ENCODE measurements at places on chromosomes 16 and 17. TPM values are rescaled to one million over a fixed set of nuclear protein-coding genes. Genes with fewer than 3 reads are reported as not detected.

PTX4 gene
- total RNA-seq, result not detected

MYH8 gene
- not detected for total RNA-seq

AOC3 gene
- total RNA-seq, result 1.4 TPM

EFCAB5 gene
- total RNA-seq, result 1.3 TPM

DNA sequence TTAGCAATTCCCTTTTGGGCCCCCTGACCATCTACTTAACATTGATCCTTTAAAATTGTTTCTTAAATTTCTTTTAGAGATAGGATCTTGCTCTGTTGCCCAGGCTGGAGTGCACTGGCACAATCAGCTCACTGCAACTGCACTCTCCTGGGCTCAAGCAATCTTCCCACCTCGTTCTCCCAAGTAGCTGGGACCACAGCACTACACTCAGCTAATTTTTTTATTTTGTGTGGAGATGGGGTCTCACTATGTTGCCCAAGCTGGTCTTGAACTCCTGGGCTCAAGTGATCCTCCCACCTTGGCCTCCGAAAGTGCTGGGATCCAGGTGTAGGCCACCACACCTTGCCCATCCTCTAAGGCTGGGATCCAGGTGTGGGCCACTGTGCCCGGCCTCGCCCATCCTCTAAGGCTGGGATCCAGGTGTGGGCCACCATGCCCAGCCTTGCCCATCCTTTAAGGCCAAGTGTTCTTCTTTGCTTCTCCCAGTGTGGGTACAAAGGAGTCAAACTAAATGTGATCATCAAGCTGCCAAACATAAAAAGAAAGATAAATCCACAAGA, 13.2 kb downstream of the C16orf95 start:
- no peak for DNase-seq
- H3K36me3 ChIP-seq, result peaks cover 10% of the 10 kb centered on the region
- H3K4me3 ChIP-seq, result no peak overlapping the region
- H3K27me3 ChIP-seq, result no peaks in the 10 kb centered on the region
- peaks cover 25% of the 10 kb centered on the region for H3K4me1 ChIP-seq

DNA sequence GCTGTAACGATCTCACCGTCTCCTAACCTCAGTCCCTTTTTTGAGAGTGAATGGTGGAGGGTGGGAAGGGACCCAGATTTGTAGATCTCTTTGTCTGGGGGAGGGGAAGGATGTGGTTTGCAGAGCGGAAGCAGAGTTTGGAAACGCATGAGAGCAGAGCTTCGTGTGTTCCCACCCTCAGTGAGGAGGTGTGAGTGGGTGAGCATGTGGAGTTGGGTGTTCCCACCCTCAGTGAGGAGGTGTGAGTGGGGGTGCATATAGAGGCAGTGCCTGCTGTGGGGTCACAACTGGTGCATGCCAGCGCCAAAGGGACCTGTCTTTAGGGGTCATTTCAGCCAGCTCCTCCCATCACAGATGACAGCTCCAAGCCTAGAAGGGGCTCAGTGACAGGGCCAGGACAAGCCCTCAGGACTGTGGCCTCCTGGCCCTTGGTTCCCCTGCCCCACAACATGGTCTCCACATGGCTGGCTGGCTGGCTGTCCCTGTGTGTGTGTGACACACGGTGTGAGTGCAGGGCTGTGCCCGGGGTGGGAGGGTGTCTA, 1.8 kb upstream of the CISD3 start:
- peaks cover 50% of the 10 kb centered on the region for H3K36me3 ChIP-seq
- H3K4me1 ChIP-seq, result peaks cover 65% of the 10 kb centered on the region
- no peaks in the 10 kb centered on the region for H3K27me3 ChIP-seq
- H3K4me3 ChIP-seq, result peak overlapping the region; percentile 69

- H3K36me3 ChIP-seq, result no peaks in the 10 kb centered on the region
- H3K27ac ChIP-seq, result no peak overlapping the region
- DNase-seq, result no peak
- no peak overlapping the region for H3K4me3 ChIP-seq
Observed at GRCh38 chr16:57938936-57939871, 31.7 kb downstream of the CNGB1 start.

DNA sequence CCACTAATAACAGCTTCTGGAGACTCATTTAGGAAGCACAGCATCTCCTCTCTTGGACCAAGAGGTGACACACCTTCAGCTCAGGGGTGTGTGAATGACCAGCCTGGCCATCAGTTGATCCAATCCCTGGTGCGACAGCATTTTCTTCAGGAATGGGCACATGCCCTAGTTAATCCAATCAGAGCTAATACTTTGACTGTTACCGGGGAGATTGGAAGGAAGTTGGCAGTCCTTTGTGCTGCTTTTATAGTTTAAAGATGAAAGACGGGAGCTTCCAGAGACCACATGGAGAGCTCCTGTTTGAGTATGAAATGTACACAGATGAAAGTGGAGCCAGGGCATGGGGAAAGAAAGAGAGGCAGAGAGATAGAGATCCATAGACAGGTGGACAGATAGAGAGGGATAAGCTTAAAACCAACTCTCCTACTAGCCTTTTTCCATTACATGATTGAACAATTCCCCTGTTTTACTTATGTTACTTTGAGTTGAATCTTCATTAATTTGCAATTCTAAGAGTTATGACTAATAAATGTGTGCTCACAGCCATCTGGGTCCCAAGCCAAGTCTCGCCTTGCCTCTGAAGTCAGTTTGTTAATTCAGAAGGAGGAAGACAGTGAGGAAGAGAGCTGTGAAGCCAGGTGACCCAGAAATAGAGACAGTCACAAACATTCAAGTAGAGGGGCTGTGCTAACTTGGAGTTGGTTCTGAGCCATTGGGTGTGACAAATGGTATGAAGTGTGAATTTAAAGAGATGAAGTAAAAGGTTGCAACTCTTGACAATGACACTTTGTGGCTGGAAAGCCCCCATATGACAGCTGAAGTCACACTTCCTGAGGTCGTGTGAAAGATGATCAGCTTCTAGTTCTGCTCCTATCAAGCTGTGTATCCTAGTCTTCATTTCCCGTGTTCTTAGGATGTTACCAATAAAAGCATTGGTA, 120.0 kb upstream of the GOT2 start:
- no peaks in the 10 kb centered on the region for H3K4me1 ChIP-seq
- DNase-seq, result no peak
- no peaks in the 10 kb centered on the region for H3K27me3 ChIP-seq
- no peaks in the 10 kb centered on the region for H3K36me3 ChIP-seq
- H3K27ac ChIP-seq, result no peak overlapping the region

GRCh38 chr16:76824221-76824620, 366.8 kb upstream of the MON1B start:
- H3K27me3 ChIP-seq, result no peaks in the 10 kb centered on the region
- H3K36me3 ChIP-seq, result no peaks in the 10 kb centered on the region
- no peak for DNase-seq
- H3K27ac ChIP-seq, result no peak overlapping the region
- no peaks in the 10 kb centered on the region for H3K4me1 ChIP-seq

DNA sequence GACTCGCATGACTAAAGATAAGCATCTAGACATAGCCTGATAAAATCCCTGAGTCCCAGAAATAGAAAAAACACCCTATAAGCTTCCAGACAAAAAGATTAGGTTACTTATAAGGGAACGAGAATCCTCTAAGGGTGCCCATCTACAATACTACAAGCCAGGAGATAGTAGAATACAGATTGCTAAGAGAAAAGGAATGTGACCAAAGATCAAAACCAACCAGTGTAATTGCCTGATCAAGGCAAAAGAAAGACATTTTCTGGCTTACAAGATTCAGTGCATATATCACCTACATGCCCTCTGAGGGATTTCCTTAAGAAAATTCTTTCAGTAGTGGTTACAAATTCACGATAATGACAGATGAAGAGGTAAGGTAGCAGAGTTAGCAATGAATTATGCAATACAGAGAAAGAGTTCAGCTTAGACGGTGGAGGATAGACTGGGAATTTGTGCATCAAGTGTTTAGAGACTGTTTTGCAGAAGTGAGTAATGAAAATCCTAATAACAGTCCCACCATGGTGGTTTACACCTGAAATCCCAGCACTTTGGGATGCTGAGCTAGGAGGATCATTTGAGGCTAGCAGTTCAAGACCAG, 35.0 kb downstream of the BCL7C start:
- H3K4me3 ChIP-seq, result no peak overlapping the region
- peaks cover 3% of the 10 kb centered on the region for H3K4me1 ChIP-seq
- H3K27ac ChIP-seq, result no peak overlapping the region
- no peak for DNase-seq

DNA sequence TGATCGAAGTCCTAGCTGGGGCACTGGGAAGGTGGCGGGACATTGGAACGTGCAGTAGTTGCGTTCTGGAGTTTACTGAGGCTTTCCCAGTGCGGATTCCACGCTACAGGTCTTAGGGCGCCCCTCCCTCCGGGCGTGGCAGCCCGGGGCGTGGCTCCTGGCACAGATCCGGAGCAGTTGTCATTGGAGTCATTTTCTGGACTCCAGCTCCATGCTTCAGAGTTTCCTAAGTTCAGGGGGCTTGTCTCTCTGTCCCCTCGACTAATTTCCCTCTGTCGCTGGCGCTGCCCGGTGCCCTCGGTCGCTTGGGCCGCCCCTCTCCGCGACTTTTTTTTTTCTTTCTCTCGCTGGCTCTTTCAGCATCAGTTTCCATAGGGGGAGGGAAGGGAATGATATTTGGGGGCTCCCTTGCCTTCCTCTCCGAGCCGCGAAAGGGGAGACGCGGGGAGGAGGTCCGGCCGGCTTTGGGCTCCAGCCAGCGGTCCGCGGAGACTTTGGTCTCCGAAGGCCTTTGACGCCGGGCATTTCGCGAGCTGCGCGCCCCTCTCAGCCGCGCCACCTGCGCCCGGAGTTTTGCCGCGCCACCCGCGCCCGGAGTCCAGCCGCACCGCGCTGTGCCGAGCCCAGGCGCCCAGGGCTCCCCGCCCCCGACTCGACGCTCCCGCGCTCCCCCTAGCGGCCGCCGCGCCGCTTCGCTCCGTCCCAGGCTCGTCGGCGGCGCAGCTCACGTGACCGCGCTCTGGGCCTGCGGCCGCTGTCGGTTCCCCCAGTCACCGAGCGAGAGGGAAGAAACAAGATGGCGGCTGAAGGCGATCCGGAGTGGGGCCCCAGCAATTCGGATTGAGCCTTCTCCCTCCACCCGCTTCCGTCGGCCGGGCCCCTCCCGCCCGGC, at the start of gene BPTF:
Gene BPTF, plus strand, starts transcription at position 769 of the 892 bp plus-strand sequence. CDS start 222 bp downstream, outside the sequence.
- H3K27me3 ChIP-seq, result peaks cover 13% of the 10 kb centered on the region
- H3K4me1 ChIP-seq, result peaks cover 26% of the 10 kb centered on the region

GRCh38 chr17:74737299-74738050, 419 bp downstream of the RAB37 start:
- DNase-seq, result peak; percentile 65
- peaks cover 59% of the 10 kb centered on the region for H3K4me1 ChIP-seq
- H3K27ac ChIP-seq, result peak overlapping the region; percentile 90
- peak overlapping the region; percentile 85 for H3K4me3 ChIP-seq
- peaks cover 6% of the 10 kb centered on the region for H3K36me3 ChIP-seq

GRCh38 chr16:73094371-73094770, 46.4 kb upstream of the ZFHX3 start:
- no peaks in the 10 kb centered on the region for H3K27me3 ChIP-seq
- H3K4me1 ChIP-seq, result peaks cover 5% of the 10 kb centered on the region
- H3K4me3 ChIP-seq, result no peak overlapping the region
- H3K27ac ChIP-seq, result no peak overlapping the region
- H3K36me3 ChIP-seq, result no peaks in the 10 kb centered on the region

DNA sequence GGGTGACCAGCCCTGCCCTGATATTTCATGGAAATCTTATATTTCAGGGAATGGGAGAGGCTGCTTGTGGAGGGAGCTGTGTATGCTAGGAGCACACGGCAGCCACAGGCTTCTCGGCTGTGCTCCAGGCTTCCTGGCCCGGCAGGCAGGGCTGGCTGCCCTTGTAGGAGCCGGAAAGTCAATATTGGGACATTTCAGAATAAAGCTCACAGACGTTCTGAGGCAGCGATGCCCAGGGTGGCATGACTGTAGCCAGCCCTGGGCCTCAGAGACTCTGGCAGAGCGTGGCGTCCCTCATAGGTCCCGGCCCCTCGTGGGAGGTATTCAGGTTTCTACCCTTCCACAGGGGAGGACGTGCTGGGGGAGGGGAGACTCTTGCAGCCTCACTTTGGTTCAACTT, 65.7 kb downstream of the BANP start:
- H3K36me3 ChIP-seq, result peaks cover 4% of the 10 kb centered on the region
- DNase-seq, result no peak
- no peaks in the 10 kb centered on the region for H3K4me1 ChIP-seq
- H3K4me3 ChIP-seq, result no peak overlapping the region
- H3K27ac ChIP-seq, result no peak overlapping the region
- no peaks in the 10 kb centered on the region for H3K27me3 ChIP-seq

DNA sequence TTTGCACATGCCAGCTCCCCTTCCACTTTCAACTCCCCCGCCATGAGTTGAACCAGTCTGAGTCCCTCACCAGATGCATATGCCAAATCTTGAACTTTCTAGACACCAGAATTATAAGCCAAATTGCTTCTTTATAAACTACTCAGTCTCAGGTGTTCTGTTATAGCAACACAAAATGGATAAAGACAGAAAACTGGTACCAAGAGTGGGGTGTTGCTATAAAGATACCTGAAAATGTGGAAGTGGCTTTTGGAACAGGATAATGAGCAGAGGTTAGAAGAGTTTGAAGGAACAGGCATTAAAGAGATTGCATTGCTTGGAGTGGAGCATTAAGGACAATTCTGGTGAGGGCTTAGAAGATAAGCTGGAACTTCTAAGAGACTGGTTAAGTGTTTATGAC, 17.2 kb upstream of the CACNG5 start:
- H3K36me3 ChIP-seq, result no peaks in the 10 kb centered on the region
- H3K4me3 ChIP-seq, result no peak overlapping the region
- no peaks in the 10 kb centered on the region for H3K4me1 ChIP-seq
- DNase-seq, result no peak

DNA sequence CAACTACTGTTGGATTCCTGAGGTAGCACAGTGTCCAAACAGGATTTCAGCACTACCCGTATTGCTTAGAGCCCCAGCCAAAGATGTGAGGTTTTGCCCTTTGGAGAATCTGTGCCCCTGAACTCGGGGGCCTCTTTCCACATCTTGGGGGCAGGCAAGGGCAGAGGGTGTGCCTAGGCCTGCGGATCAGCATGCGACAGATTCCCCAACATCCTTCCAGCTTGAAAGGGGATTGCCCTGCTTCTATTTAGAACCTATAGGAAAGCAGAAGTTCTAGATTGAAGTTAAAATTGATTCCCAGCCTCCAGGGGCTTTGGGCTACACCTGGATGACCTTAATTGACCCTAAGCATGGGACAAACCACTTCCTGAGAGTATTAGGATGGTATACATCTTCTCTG, 19.6 kb downstream of the NOD2 start:
- H3K4me1 ChIP-seq, result peaks cover 33% of the 10 kb centered on the region
- H3K27ac ChIP-seq, result no peak overlapping the region
- no peak overlapping the region for H3K4me3 ChIP-seq
- H3K36me3 ChIP-seq, result no peaks in the 10 kb centered on the region
- DNase-seq, result no peak

DNA sequence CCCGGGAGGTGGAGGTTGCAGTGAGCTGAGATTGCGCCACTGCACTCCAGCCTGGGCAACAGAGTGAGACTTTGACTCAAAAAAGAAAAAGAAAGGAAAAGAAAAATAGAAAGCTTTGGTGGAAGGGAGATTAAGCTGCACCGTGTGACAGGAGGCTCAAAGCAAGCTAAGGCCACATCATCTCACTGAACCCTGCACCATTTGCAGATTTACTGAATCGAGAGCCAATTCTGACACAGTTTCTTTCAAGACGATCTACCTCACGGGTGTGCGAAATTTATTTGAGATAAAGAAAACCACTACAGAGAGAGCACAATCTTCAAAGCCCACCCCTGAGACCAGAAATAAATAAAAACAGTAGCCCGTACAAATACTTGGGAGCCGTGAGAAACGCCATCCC, 49.6 kb downstream of the RTN4RL1 start:
- peaks cover 31% of the 10 kb centered on the region for H3K4me1 ChIP-seq
- no peak for DNase-seq
- H3K27me3 ChIP-seq, result peaks cover 11% of the 10 kb centered on the region
- H3K27ac ChIP-seq, result peak overlapping the region; percentile 10
- no peak overlapping the region for H3K4me3 ChIP-seq

GRCh38 chr16:1530349-1530882, 3.0 kb upstream of the TMEM204 start:
- H3K4me1 ChIP-seq, result peaks cover 43% of the 10 kb centered on the region
- DNase-seq, result no peak
- H3K27ac ChIP-seq, result peak overlapping the region; percentile 39
- no peak overlapping the region for H3K4me3 ChIP-seq
- H3K27me3 ChIP-seq, result no peaks in the 10 kb centered on the region
- H3K36me3 ChIP-seq, result peaks cover 9% of the 10 kb centered on the region
